ENCODE measurements at places on chromosomes 3 and 15. TPM values are rescaled to one million over a fixed set of nuclear protein-coding genes. Genes with fewer than 3 reads are reported as not detected.

The MYRIP gene
- total RNA-seq: 0.08 TPM

The TRIP4 gene
- 6.1 TPM for total RNA-seq

The MUSTN1 gene
- not detected for total RNA-seq

The GPR62 gene
- not detected for total RNA-seq

The ZNF662 gene
- not detected for total RNA-seq

The FETUB gene
- not detected for total RNA-seq

The TRIM71 gene
- total RNA-seq: not detected

The LRRK1 gene
- total RNA-seq: 25.0 TPM

The RAD54L2 gene
- total RNA-seq: 7.4 TPM

The PAK6 gene
- 6.4 TPM for total RNA-seq

The MASP1 gene
- total RNA-seq: not detected

The CPEB1 gene
- not detected for total RNA-seq

The CELSR3 gene
- total RNA-seq: 9.9 TPM

The THRB gene
- 0.81 TPM for total RNA-seq

The ANKRD63 gene
- not detected for total RNA-seq

The ARRDC4 gene
- 3.8 TPM for total RNA-seq

The ADCY5 gene
- total RNA-seq: 1.6 TPM

The NRROS gene
- total RNA-seq: not detected

The CYP1A1 gene
- total RNA-seq: 2.0 TPM

The EPHA3 gene
- not detected for total RNA-seq

The ITIH3 gene
- not detected for total RNA-seq

The ARPP21 gene
- total RNA-seq: not detected

The POPDC2 gene
- 0.16 TPM for total RNA-seq

The CX3CR1 gene
- total RNA-seq: not detected

The PCLAF gene
- 80.0 TPM for total RNA-seq

The NOX5 gene
- total RNA-seq: not detected

The CATSPER2 gene
- total RNA-seq: 5.0 TPM

The CORO2B gene
- not detected for total RNA-seq

The SLITRK3 gene
- not detected for total RNA-seq

The PFN2 gene
- total RNA-seq: 103 TPM

The NRG4 gene
- not detected for total RNA-seq

The NPAP1 gene
- not detected for total RNA-seq

The KLHL18 gene
- total RNA-seq: 11.5 TPM

The ZSCAN2 gene
- 14.1 TPM for total RNA-seq

The BTLA gene
- not detected for total RNA-seq

The PPCDC gene
- 26.9 TPM for total RNA-seq

The PLSCR5 gene
- not detected for total RNA-seq

The EPHB3 gene
- 29.4 TPM for total RNA-seq

The CSPG4 gene
- 8.9 TPM for total RNA-seq

The ETV5 gene
- total RNA-seq: 39.6 TPM

The SLC27A2 gene
- total RNA-seq: 56.0 TPM

The CASR gene
- total RNA-seq: not detected

The SCAANT1 gene
- not detected for total RNA-seq

The SAXO2 gene
- total RNA-seq: 1.2 TPM

The SPSB4 gene
- not detected for total RNA-seq

The FRG2C gene
- not detected for total RNA-seq

The HRG gene
- total RNA-seq: not detected

The ZCWPW2 gene
- 0.51 TPM for total RNA-seq

The LSAMP gene
- total RNA-seq: not detected

The PLA2G4D gene
- 0.03 TPM for total RNA-seq

The CHRFAM7A gene
- not detected for total RNA-seq
